Esophagus mucosa (tissue), 1 donor: ENCODE measurements at places on chromosomes 1 and 21. TPM values are rescaled to one million over a fixed set of nuclear protein-coding genes. Genes with fewer than 3 reads are reported as not detected.

The UBL4B gene
- not detected for total RNA-seq

The FCRL6 gene
- total RNA-seq, result not detected

The ABCG1 gene
- 4.2 TPM for total RNA-seq

The SAMD11 gene
- 0.52 TPM for total RNA-seq

The SYT14 gene
- total RNA-seq, result not detected

The G0S2 gene
- 2.3 TPM for total RNA-seq

The RPE65 gene
- not detected for total RNA-seq

The LCE2C gene
- total RNA-seq, result not detected

The PDZK1 gene
- total RNA-seq, result not detected

The SPATA1 gene
- total RNA-seq, result 1.1 TPM

The GPATCH3 gene
- total RNA-seq, result 10.4 TPM

The LEPR gene
- 2.4 TPM for total RNA-seq

The UMODL1 gene
- 0.08 TPM for total RNA-seq

The HPCA gene
- total RNA-seq, result not detected

The TCHHL1 gene
- not detected for total RNA-seq

The HFM1 gene
- 0.08 TPM for total RNA-seq

The TTLL10 gene
- 1.0 TPM for total RNA-seq

The C1orf198 gene
- total RNA-seq, result 15.1 TPM

The S100A7 gene
- 5,647 TPM for total RNA-seq

The KCNC4 gene
- 5.8 TPM for total RNA-seq

The SPRR4 gene
- not detected for total RNA-seq
